ENCODE measurements at places on chromosomes 4 and X. TPM values are rescaled to one million over a fixed set of nuclear protein-coding genes. Genes with fewer than 3 reads are reported as not detected.

- no peak for DNase-seq
These were observed 1122.3 kb upstream of the PCDH10 start for GRCh38 chr4:132026816-132027215.

DNA sequence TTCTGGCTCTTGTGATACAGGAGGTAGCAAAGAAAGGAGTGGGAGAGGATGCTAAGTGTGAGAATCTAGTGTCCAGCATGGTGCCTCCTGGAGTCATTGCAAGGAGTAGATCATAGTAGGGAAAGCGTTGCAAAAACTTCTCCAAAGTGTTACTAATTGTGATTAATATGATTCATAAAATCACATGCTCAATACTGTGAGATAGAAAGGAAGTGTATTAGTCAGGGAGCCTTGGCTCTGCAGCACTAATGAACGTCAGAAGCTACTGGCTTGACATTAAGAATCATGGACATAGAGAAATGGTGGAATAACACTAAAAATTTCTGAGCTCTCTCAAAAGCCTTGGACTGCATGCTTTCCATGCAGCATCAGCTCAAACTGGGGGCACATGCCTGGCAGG lies 299.1 kb downstream of the EVC2 start:
- no peak for DNase-seq

GRCh38 chr4:101035487-101035886 lies 311.8 kb downstream of the PPP3CA start:
- no peak for DNase-seq

GRCh38 chrX:2272337-2272736 lies 228.4 kb downstream of the DHRSX start:
- DNase-seq: no peak

- no peak for DNase-seq
These were observed 267.7 kb upstream of the GALNT7 start for GRCh38 chr4:172900900-172901299.

ADGRG4 gene
- not detected for total RNA-seq

XAGE1A gene
- total RNA-seq: not detected

HAUS3 gene
- 23.9 TPM for total RNA-seq

AFAP1 gene
- 19.9 TPM for total RNA-seq

RIBC1 gene
- total RNA-seq: 1.2 TPM
